ENCODE measurements at places on chromosomes 7 and 10. TPM values are rescaled to one million over a fixed set of nuclear protein-coding genes. Genes with fewer than 3 reads are reported as not detected.

FZD1 gene
- 24.2 TPM for total RNA-seq

PAX4 gene
- not detected for total RNA-seq

TBRG4 gene
- total RNA-seq, result 70.1 TPM

OR2F2 gene
- not detected for total RNA-seq

CAV2 gene
- 186 TPM for total RNA-seq

KCP gene
- 0.69 TPM for total RNA-seq

POLR2J3 gene
- 34.6 TPM for total RNA-seq

PRSS58 gene
- total RNA-seq, result not detected

PPA1 gene
- total RNA-seq, result 143 TPM

ACTL6B gene
- not detected for total RNA-seq

EFCAB10 gene
- 0.13 TPM for total RNA-seq

GIMAP4 gene
- 0.33 TPM for total RNA-seq

UMAD1 gene
- 11.4 TPM for total RNA-seq

STRIP2 gene
- 2.2 TPM for total RNA-seq

GJC3 gene
- total RNA-seq, result not detected

BUB3 gene
- total RNA-seq, result 145 TPM

PPP1R17 gene
- not detected for total RNA-seq

TRIM50 gene
- not detected for total RNA-seq

PLEKHS1 gene
- total RNA-seq, result not detected

SGCE gene
- 116 TPM for total RNA-seq

PLPP4 gene
- total RNA-seq, result 4.3 TPM

IL2RA gene
- not detected for total RNA-seq

MUC3A gene
- not detected for total RNA-seq

HOXA11 gene
- 0.13 TPM for total RNA-seq

BAG3 gene
- 19.3 TPM for total RNA-seq

PRSS37 gene
- not detected for total RNA-seq

ST8SIA6 gene
- total RNA-seq, result not detected

CDHR1 gene
- total RNA-seq, result under 0.01 TPM

PCGF5 gene
- 33.6 TPM for total RNA-seq

ATOH7 gene
- total RNA-seq, result not detected

CFAP69 gene
- 10.6 TPM for total RNA-seq

AUTS2 gene
- total RNA-seq, result 4.9 TPM

Measured in smooth muscle cell of the pulmonary artery (primary cell).